ENCODE measurements at places on chromosomes 6 and 20. TPM values are rescaled to one million over a fixed set of nuclear protein-coding genes. Genes with fewer than 3 reads are reported as not detected.

Gene PGBD1
- 10.5 TPM for total RNA-seq

Gene HLA-DOA
- not detected for total RNA-seq

Gene FRK
- 1.3 TPM for total RNA-seq

Gene SLC17A1
- total RNA-seq = not detected

Gene GLYATL3
- total RNA-seq = not detected

Gene CFB
- total RNA-seq = 7.8 TPM

Gene MATN4
- total RNA-seq = not detected

Gene PRRT1
- not detected for total RNA-seq

Gene FAM217A
- not detected for total RNA-seq

Gene PRL
- not detected for total RNA-seq

Gene APCDD1L
- 24.2 TPM for total RNA-seq

Gene PXDC1
- total RNA-seq = 89.8 TPM

Gene B3GAT2
- total RNA-seq = not detected

Gene STX11
- total RNA-seq = 0.71 TPM

Gene ENPP5
- 0.22 TPM for total RNA-seq

Gene SIRPG
- not detected for total RNA-seq

Gene PACRG
- not detected for total RNA-seq

Measured in M059J (cell line).